ENCODE measurements at places on chromosomes 1 and 21.

GRCh38 chr1:218164111-218164929 is 120.8 kb upstream of the RRP15 start:
- peak; percentile 76 for DNase-seq

DNA sequence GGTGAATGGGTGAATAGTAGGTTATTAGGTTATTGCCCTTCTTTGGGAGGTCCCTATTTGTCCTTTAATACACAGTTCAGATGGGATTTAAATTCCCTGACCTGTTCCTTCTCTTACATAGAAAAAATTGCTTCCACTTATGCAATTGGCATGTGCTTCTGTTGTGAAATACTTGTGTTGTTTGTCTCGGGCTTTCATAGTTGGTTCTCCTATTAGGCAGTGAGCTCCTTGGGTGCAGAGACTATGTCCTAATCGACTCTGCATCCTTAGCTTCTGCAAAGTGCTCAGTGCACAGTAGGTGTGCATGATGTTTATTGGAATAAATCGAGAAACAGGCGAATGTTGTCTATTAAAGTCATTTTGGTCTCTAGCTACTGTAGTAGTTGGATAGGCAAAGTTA is 1.3 kb upstream of the PDE4B start:
- no peak for DNase-seq

DNA sequence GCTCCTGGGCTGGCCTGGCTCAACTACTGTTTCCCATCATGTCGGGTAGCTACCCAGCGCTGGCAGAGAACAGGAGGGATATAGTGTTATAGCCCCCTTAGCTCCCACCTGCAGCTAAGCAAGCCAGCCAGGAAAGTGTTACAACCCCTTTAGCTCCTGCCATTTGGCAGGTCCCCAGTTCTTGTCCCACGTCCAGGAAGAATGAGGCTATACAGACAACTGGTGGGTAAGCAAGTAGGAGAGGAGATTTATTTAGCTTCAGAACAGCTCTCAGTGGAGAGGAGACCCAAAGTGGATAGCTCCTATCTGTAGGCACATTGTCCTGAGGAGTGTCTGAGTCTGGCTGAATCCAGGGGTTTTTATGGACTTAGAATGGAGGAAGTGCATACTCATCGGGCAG is 741.1 kb upstream of the B3GALT2 start:
- DNase-seq: no peak

- DNase-seq: no peak
These were observed 115.8 kb downstream of the DUSP10 start for GRCh38 chr1:221626041-221626440.

- DNase-seq: no peak
These were observed 108.3 kb downstream of the ETS2 start for GRCh38 chr21:38913893-38914527.

GRCh38 chr1:38009088-38009840 is 3.3 kb upstream of the UTP11 start:
- no peak for DNase-seq

GRCh38 chr21:45138199-45139002 is 64.0 kb downstream of the ADARB1 start:
- DNase-seq: peak; percentile 80

GRCh38 chr1:239550178-239550577 is 163.8 kb downstream of the CHRM3 start:
- no peak for DNase-seq

Data from D341Med (cell line).